ENCODE measurements at places on chromosomes 1 and 21.

- no peak for DNase-seq
Measured at GRCh38 chr1:71882637-71883036, 399.7 kb downstream of the NEGR1 start.

DNA sequence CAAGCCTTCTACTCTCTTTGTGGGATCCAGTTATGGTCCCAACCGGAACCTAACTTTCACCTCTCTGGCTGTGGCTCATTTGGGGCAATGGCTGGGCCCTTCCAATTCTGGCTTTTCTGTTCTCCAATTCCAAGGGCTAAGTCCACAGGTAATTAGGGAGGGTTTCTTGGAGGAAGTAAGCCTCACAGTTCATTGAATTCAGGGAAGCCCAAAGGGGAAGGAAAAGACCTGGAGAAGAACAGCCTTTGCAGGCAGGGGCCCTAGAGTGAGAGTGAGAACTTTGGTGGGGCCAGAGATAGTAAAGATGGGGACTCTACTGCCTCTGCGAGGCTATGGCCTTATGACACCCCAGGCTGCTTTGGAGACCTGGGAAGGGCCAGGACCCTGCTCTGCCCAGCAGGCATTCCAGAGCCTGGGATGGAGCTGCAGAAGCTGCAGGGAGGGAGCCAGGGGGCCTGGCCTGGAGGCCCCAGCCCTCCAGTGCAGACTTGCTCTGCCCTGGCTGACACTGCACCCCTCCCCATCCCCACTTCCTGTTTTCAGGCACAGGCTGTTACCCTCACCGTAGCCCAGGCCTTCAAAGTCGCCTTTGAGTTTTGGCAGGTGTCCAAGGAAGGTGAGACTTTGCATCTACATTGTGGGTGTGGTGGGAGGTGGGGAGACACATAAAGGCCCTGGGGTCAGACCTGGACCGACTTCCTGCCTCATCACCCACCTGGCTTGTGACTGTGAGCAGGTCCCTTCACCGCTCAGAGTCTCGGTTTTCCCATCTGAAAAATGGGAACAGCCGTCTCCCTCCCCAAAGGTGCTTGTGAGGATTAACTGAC is 18.9 kb downstream of the LDLRAP1 start:
- peak; percentile 94 for DNase-seq

- DNase-seq: no peak
Measured at GRCh38 chr1:84973498-84974334, 23.2 kb downstream of the MCOLN2 start.

DNA sequence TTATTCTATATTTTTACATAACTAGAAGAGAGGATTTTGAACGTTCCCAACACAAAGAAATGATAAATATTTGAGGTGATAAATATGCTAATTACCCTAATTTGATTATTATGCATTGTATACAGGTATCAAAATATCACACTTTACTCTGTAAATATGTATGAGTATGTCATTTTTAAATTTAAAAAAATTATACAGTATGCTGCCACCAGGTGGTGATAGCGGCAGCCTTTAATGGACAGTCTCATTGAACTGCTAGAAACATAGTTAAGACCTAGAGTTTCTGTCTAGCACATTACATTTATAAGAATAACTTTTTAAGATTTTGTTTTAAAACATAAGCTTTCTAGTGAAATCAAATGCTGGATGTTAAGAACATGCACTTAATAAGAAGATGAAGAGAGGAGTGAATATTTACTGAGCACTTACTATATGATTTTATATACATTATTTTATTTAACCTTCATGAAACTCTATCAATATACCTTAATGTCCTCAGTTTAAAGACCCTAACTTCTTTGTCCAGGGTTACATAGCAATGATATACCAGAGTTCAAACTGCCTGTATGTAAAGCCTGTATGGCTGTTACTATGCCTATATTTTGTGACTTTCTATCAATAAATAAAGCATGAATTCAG is 207.1 kb downstream of the NUF2 start:
- DNase-seq: peak; percentile 2

GRCh38 chr1:214637722-214638458 is 34.9 kb downstream of the CENPF start:
- DNase-seq: peak; percentile 53

GRCh38 chr1:187110351-187110750 is 281.6 kb downstream of the PLA2G4A start:
- no peak for DNase-seq

DNA sequence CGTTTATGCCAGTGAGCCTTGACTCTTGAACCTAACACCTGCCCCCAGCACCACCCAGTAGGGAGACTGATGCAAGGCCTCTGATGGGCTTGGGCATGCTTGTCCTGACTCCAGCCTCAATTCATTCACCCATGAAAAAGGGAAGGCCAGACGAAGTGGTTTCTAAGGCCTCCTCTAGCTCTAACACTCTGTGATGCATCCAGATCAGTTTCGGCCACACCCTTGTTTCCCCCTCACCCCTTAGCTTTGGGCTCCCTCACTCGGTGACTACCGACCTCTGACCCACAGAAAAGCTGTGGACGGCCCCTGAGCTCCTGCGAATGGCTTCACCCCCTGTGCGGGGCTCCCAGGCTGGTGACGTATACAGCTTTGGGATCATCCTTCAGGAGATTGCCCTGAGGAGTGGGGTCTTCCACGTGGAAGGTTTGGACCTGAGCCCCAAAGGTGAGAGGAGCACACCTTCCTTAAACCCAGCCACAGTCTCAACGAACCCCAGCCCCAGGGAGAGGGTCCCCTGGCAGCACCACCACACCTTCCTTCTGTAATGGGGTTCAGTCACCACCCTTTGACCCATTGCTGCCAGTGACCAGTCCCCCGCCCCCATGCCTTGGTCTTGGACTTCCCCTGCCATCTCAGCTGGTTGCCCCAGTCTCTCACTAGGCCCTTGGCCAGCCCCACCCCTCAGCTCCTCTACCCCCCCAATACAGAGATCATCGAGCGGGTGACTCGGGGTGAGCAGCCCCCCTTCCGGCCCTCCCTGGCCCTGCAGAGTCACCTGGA is 9.0 kb downstream of the NPR1 start:
- no peak for DNase-seq

DNA sequence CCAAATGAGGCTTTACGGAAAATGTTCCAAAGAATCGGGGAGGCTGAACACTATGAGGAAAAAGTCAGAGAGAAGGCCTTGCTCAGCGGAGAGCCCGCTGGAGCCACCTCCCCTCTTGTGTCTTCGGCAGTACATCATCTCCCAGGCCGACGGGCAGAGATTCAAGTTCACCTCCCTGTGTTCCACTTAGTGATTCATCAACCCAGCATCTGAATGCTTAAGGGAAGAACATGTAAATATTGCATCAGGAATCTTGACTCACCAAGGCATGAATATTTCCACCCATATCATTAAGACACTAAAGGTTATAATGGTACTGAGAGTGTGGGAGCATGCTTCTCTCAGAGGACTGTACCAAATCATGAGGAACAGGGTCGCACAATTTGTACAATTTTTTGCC is 172.5 kb downstream of the ST6GALNAC5 start:
- no peak for DNase-seq

- DNase-seq: no peak
Measured at GRCh38 chr21:37983336-37984095, 67.3 kb upstream of the KCNJ6 start.

DNA sequence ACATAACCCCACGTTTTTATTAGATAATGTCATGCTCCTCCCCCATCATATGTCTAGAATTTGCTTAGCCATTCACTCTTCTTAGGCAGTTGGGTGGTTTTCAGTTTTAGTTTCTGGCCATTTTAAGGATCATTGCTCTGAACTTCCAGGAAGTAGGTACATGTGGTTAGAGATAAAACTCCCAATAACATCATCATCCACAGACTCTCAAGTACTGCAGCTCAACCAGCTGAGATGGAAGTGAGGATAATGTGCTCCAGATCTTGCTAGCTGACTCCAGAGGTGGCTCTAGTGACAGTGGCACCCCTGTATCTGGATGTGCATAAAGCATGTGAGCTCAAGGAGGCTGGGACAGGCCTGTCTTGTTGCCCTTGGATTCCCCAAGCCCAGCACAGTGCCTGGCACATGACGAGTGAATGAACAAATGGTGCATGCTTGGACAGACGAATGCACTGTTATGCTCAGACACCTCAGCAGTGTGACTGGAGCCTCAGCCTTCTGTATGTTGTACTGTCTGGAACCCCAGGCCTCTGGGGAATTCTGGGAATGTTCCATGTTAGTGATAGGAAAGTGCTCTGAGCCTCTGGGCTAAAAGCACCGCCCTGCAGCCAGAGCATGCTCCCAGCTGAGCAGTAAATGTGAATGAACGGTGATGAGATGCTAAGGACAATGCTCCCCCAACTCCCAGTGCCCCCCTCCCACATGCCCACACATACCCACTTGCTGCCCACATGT is 16.4 kb upstream of the KCNN3 start:
- no peak for DNase-seq

DNA sequence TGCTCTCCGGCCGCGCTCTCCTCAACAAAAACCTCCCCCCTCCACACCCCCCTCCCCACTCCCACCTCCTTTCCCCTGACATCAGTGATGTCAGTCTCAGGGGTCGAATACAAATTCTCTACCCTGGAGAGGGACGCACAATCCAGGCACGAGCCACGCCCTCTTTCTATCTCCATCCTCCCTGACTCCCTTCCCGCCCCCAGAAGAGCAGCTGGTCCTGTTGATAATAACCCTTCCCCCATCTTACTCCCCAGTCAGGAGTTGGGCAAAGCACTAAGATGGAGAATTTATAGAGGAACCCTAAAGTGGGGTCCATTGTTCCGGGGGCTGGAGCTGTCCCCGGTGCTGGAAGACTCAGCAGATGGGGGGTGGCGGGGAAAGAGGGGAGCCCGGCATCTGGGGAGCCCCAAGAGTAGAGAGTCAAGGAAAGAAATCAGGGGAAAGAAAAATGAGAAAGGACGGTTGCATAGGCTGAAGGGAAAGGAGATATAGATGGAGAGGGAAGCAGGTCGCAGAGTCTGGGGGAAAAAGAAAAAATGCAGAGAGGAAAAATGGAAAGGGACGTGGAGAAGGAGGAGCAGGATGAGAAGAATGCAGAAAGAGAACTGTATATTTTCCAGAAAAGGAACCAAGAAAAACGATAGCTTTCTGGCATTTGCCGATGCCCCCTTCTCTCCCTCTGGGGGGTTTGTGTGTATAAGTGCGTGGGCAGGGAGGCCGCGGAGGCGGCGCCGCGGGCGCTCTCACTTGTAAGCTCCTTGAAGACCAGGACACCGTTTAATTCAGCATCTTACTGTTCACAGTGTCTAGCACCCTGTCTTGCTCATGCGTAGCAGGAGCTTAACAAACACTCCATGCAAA is at the start of gene CELF3:
TSS of gene CELF3 (minus strand) at position 33 of the 861 bp plus-strand sequence. CDS start 783 bp downstream, outside the sequence.
- DNase-seq: no peak

- no peak for DNase-seq
Measured at GRCh38 chr1:223712850-223713474, 623 bp downstream of the CAPN2 start.

- DNase-seq: peak; percentile 33
Measured at GRCh38 chr1:202967684-202968281, 726 bp upstream of the CYB5R1 start.

DNA sequence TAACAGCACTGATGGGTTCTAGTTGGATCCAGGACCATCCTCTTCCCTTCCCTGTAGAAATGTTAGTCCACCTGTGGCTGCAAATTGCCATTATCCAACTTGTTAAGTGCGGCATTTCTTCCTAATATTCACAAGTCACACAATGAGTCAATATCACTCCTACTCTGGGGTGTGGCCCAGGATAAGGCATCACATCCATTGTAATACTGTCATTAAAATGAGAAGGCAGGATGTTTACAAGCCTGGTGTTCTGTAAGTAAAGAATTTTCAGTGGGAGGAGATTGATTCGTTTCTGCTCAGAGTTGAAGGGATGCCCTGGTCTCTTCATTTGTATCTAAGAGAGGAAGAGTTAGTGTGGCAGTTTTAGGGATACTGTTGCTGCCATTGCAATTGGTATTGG is 18.1 kb upstream of the ARHGAP29 start:
- no peak for DNase-seq

DNA sequence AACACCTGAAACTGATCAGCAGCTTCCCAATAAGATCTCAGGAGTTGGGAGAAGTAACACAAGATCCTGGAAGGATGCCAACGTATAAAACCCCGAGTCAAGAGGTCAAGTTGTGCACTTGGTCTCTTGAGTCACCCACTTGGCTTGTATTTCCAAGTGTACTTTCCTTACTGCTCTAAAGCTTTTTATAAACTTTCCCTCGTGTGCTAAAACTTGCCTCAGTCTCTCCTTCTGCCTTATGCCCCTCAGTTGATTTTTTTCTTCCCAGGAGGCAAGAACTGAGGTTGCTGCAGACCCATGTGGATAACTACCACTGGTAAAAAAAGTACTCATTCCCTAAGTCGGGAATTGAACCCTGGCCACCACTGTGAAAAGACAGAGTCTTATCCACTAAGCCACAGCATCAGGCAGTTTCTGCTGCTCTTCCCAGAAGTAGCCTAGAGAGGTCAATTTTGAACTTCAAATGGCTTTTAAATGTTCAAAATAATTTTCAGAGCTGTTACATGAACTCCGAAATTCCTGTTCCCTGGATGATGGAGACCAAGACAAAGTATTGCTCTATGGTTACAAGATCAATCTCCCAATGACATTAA is 28.9 kb downstream of the ITLN2 start:
- DNase-seq: no peak

DNA sequence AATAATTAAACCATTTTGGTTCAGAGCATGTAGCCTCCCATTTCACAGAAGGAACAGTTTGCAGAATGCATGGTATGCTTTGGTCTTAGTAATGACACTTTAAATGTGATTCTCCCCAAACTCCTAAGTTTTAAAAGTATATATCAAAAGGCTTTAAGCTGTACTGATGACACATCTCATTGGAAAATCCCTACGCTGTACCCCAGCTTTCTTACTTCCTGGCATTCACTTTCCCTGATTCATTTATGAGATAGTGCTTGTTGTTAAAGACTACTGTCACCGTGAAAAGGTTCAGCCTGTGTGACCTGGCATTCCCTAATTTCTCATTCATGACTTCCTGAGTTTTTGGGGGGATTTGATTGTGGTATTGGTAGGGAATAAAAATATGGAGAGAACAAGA is 53.4 kb downstream of the MPZL1 start:
- DNase-seq: no peak

DNA sequence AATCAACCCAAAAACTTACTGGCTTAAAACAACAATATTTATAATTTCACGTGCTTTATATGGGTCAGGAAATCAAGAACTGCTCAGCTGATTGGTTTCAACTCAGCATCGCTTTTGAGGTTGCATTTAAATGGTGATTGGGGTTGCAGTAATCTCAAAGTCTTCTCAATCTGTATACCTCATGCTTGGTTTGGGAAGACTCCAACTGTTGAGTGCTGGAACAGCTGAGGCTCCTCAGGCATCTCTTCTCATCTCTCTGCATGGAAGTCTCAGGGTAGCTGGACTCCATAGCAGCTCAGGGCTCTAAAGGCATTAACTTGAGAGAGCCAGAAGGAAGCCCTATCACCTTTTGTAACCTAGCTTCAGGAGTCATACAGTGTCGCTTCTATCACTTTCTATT is 35.1 kb downstream of the AK5 start:
- no peak for DNase-seq
